GM23248 (cell line): ENCODE measurements at places on chromosomes 3 and 15.

DNA sequence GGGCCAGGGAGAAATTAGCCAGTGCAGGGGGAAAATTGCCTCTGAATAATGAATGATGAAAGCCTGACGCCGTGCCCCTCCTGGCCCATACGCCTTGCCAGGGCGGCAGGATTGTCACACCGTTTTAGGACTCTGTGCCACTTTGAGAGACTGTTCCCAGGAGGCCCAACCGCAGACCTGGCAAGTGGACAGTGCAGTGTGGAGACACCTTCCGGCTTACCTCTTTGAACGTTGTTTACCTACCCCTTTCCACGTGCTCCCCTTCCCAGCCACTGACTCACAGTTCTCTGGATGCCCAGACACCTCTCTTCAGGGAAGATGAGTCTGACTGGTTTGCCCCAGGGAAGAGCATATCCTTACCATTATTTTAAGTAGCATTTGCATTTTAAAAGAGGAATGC is 84.0 kb upstream of the PXYLP1 start:
- no peak for DNase-seq

DNA sequence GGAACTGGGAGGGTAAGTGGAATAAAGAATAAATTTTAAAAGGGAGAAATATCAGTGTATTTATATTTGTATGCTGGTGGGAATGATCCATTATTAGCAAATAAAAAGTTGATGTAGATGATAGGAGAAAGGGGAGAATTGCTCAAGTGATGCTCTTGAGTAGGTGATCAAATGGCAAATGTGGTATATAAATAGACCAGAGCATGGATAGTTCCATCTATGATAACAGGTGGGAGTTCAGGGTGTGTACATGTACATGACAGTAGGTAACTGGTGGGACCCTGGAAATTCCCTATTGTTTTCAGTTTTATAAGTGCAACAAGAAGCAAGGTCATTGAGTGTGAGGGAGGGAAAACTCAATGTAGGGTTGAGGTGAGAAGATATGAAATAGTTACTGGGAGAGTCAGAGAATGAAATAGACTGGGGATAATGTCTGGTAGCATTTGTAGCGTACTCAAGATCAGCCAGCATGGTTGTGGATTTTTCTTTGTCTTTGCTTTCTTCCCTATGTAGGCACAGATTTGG is 31.3 kb upstream of the EBLN2 start:
- no peak for DNase-seq

DNA sequence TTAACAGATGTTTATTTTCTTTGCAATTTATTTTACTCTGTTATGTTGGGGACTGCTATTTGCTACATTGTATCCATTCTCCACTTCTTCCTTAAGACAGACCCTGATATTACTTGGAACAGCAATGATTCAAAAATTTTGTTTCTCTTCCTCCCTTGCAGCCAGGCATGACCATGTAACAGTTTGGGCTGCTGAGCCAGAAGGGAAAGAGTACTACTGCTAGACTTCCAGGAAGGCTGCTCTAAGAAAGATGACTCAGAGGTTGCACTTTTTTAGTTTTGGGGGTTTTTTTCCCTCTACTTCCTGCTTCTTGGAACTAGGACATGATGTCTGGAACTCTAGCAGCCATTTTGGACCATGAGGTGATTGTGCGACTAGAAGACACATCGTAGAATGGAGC is 10.3 kb downstream of the PRR20G start:
- peak; percentile 38 for DNase-seq

DNA sequence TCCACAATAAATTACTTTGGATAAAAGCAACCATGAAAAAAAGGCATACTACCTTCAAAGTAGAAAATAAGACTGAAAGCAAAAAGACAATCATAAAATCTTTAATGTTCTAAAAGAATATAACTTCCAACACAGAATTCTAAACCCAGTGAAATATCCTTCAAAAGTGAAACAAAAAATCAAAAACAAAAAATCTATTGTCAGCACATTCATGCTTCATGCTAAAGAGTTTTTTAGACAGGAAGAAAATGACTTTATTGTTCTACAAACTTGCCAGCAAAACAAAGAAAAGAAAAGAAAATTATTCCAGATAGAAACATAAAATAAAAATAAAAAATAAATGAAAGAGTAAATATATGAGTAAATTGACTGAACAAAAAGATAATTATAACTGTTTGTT is 134.9 kb downstream of the EFHB start:
- DNase-seq: no peak

DNA sequence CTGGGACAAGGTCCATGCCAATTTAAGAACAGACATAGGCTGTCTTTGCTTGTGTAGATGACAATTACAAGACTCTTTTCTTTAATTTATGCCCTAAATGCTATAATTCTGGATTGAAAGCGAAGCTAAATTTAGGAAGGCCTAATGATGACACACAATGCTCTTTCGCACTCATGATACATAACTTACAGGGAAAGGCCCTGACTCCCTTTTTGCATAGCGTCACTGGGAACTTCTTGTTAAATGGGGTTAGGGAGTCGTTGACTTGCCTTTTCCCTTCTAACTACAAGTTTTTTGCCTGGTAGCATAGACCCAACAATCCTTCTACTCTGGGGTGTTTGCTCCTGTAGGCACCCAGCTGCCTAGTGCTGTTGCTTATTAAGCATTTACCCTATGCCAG is 329.5 kb upstream of the LRRFIP2 start:
- no peak for DNase-seq

- DNase-seq: no peak
Observed at GRCh38 chr3:129004639-129005295, 3.7 kb downstream of the EFCC1 start.

DNA sequence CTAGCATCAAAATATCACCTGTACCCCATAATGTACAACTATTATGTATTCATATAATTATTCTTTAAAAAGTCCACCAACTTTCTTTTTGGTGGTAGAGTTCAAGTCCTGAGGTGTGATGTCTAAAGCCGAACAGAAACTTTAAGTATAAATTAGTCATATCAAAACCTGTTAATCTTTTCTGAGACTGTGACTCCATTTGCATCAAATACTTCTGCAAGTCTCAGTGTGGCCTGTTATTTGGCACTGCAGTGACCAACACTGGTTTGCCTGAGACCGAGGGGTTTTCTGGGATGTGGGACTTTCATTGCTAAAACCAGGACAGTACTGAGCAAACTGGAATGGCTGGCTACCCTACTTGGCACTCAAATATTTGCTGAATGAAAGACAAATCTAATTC is 7.3 kb downstream of the NGLY1 start:
- DNase-seq: no peak
